ENCODE measurements at places on chromosomes 13 and 19.

GRCh38 chr19:661427-662196, 1.4 kb downstream of the RNF126 start:
- DNase-seq, result peak; percentile 41

DNA sequence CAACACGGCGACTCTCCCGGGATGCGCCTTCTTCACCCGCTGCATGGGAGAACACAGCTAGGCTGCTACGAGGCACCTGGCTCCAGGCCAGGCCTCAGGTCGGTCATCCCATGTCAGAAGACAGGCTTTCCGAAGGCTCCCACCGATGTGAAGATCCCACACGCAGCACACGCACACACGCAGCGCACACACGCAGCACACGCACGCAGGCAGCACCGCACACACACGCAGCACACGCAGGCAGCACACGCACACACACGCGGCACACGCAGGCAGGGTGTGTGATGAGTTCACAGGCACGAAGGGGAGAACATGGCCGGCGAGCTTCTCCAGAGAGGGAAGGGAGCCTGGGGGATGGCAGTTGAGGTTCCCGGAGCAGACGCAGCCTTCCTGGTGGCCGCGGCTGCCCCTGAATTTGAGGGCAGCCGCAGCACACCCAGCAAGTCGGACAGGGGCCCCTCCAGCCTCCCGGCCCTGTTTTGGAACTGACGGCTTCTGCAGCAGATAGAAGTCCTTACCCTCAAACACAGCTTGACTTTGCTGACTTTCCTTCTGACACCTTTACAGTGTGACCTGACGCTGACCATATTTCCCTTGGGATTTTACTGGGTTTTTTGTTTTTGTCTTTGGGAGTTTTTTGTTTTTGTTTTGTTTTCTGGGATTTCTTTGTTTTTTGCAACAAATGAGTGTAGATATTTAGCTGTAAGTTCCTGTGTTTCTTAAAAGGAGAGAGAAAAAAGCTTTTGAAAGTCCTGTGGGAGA, 55.9 kb downstream of the RASA3 start:
- no peak for DNase-seq

DNA sequence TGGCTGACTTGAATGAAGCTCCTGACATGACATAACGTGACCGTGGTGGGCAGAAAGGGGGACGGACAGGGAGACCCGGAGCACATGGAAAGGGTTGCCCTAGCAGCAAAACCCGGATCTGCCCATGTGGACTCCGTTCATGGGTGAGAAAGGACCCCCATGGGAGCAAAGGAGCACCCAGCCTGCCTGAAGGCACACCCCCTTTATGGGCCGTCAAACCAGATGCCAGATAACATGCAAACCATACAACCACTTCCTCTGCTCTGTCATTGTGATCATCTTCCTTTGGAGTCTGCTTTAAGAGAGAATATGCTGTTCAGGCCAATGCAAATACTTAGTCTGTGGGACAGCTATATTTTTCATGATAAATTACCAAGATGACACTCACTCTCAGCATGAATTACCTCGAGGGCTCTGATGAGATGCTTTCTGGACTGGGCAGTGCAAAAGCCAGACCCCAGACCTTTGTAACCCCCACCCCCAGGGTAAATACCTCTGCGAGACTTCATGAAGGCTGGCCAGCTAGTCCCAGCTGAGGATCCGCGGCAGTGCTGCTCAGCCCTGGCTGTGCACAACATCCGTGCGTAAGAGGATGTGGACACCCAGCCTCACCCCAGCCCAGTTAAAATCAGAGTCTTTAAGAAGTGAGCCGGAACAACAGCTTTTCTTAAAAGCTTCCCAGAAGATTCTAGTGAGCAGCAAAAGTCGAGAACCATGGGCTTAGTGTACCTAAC, 126.6 kb downstream of the USP12 start:
- DNase-seq, result no peak

GRCh38 chr13:112692104-112692503, 2.3 kb downstream of the ATP11A start:
- DNase-seq, result no peak

DNA sequence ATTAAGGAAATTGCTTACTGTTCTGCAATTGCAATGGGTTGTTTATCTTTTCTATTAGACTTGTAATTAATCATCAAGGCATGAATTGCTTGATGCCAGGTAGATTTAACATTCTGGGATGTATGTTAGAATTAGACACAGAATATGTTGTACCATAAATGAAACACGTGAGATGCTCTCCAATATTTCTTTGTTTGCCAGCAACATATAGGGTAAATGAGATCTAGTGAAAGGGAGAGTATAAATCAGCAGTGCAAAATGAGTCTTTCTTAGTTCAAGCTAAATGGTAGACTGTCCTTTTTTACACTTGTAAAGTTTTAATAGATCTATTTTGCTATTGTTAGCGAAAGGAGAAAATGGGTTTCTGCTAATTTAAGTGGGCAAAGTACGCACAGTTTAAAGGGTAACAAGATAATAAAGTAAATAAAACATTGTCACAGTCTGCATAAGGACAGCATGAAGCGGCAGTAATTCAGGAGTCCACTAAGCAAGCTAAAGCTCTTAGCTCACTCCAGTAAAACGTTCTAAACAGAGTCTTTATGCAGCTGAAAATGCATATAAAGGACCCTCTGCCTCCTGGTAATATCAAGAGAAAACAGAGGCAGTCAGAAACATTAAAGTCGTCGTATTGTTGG, 1137.1 kb downstream of the OLFM4 start:
- DNase-seq, result no peak
